ENCODE measurements at places on chromosomes 3 and 15.

GRCh38 chr3:127829537-127829936 lies 7.2 kb upstream of the MGLL start:
- no peak for DNase-seq

DNA sequence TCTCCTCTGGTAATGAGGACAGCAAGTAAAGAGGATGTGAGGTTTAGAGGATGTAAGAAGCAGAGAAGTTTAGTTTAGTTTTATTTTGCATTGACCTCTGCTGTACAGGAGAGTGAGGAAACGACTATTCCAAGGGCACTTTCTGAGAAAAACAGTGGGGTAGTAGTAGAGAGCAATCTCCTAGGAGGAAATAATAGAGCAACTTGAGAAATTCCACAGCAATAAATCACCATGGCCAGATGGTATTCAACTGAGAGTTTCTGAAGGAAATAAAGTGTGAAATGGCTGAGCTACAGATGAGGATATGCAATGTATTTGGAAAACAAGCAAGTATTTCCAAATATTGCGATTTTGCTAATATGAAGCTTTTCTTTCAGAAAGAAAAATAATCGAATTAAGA lies 118.9 kb downstream of the DPH6 start:
- DNase-seq: peak; percentile 94

DNA sequence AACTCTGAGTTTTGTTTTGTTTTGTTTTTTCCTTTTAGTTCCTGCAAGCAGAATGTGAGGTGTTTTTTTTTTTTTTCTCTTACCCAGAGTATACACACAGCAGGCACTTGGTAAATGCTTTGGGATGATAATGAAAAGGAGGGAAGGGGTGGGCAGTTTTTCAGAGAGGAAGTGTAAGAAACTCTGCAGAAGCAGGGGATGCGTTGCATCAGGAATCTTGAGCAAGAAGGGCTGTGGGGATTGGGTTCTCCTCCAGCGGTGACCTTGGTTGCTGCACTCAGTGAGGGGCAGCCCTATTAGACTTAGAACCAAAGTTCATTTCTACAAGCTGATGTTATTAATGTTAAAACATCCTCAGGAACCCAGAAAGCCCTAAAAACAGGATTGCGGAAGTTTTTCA lies 32.2 kb upstream of the TMEM158 start:
- DNase-seq: peak; percentile 13

- no peak for DNase-seq
Measured at GRCh38 chr15:45606841-45607240, 19.7 kb downstream of the BLOC1S6 start.

GRCh38 chr3:46289966-46290365 lies 47.7 kb downstream of the CCR3 start:
- DNase-seq: no peak

DNA sequence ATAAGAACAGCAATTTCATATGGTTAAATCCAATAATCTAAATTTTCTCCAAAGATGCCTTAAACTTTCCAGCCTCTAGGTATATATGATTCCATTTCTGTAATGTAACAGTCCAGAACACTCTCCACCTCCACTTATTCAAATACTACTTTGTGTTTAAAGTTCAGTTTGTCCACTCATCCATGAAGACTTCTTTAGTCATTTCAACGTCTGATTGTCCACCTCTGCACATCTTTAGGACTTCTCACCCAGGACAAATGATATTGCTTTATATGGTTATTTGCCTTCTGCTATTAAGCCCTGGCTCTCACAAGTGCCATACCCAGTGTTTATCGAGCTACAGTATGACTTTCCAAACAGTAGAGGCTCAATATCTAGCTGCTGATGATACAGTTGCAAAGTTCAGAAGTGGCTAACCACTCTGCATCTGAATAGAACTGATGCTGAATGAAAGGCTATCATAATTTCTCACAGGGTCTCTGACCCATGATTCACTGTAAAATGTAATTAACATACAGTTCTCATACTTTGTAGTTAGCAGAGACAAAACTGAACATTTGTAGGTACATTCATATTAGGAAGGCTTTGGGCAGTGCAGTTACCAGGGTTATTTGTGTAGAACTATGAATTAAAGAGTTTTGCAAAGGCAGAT lies 93.7 kb upstream of the MBNL1 start:
- DNase-seq: peak; percentile 19

GRCh38 chr15:93088200-93088980 lies 621 bp downstream of the RGMA start:
- no peak for DNase-seq

GRCh38 chr15:78338781-78339180 lies 1.4 kb upstream of the CRABP1 start:
- DNase-seq: no peak

All from choroid plexus epithelial cell (primary cell).